ENCODE measurements at places on chromosomes 12 and 14. TPM values are rescaled to one million over a fixed set of nuclear protein-coding genes. Genes with fewer than 3 reads are reported as not detected.

Gene PTPN21
- not detected for polyA plus RNA-seq

Gene LBHD2
- polyA plus RNA-seq = not detected

Gene OR4K17
- polyA plus RNA-seq = not detected

Gene RAB15
- 1.1 TPM for polyA plus RNA-seq

GRCh38 chr12:41835556-41835955 lies 309.1 kb downstream of the GXYLT1 start:
- no peak overlapping the region for H3K27ac ChIP-seq
- H3K27me3 ChIP-seq = no peaks in the 10 kb centered on the region
- no peaks in the 10 kb centered on the region for H3K36me3 ChIP-seq

- no peak for DNase-seq
- peaks cover 4% of the 10 kb centered on the region for H3K36me3 ChIP-seq
- no peak overlapping the region for H3K27ac ChIP-seq
- no peaks in the 10 kb centered on the region for H3K27me3 ChIP-seq
- no peaks in the 10 kb centered on the region for H3K4me1 ChIP-seq
- H3K4me3 ChIP-seq = no peak overlapping the region
Measured at GRCh38 chr14:27223906-27224305, 626.1 kb upstream of the NOVA1 start.

GRCh38 chr14:41642367-41642766 lies 35.7 kb downstream of the LRFN5 start:
- H3K36me3 ChIP-seq = no peaks in the 10 kb centered on the region
- no peak overlapping the region for H3K4me3 ChIP-seq
- no peaks in the 10 kb centered on the region for H3K27me3 ChIP-seq
- DNase-seq = no peak

GRCh38 chr12:111034083-111034885 lies 113.9 kb upstream of the MYL2 start:
- no peaks in the 10 kb centered on the region for H3K36me3 ChIP-seq
- H3K27ac ChIP-seq = no peak within 1 kb of the TSS
- peaks cover 13% of the 10 kb centered on the region for H3K27me3 ChIP-seq

- H3K27me3 ChIP-seq = peaks cover 13% of the 10 kb centered on the region
- H3K36me3 ChIP-seq = no peaks in the 10 kb centered on the region
- no peaks in the 10 kb centered on the region for H3K4me1 ChIP-seq
- H3K27ac ChIP-seq = no peak overlapping the region
Measured at GRCh38 chr12:129903092-129903945, 506 bp downstream of the TMEM132D start.

Measured in immature natural killer cell (primary cell).